ENCODE measurements at places on chromosomes 6 and 20.

DNA sequence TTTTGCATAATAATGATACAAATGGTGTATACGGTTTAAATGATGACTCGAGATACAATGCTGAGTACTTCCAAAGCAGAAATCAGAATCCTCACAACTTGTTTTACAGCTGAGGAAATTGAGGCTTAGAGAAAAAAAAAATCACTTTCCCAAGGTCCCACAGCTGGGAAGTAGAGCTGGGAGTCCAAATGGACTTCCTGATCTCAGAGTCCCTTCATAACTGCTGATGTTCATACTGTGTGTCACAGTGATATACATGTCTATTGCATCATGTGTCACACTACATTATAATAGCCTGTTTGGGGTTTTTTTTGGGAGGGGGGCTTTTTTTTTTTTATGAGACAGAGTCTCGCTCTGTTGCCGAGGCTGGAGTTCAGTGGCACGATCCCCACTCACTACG, 8.5 kb downstream of the HM13 start:
- no peak for DNase-seq

DNA sequence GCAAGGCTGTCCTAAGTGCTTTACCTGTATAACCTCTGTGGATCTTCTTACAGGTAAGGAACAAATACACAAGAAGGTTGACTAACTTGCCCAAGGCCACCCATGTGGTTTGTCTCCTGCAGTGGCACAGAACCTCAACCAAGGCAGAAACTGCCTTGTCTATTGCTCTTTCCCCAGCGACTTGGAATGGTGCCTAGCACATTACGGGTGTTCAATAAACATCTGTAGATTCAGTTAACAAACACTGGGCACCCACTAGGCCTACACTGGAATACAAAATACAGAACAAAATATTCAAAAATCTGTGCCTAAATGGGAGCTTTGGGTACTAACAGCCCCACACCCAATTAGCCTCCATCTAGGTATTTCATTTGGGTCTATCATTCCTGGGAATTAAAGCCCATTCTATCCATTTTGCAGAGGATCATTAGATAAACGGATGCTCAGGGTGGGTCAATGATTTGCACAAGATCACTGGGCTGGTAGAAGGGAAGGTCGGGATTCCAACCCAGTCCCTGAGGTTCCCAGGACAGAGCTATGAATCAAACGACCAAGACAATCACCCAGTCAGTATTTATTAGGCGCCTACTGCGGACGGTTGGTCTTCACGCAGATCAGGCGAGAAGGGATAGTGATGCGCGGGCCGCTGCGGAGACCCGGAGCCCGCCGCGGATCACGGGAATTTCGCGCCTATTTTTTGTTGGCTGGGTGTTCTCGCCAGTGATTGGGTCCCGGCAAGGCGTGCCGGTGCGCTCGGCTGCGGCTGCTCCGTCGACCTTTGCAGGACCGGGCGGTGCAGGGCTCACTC, at the start of gene STK35:
STK35 (plus strand) TSS at position 771 of the 808 bp plus-strand sequence. CDS start 55 bp downstream, outside the sequence.
- DNase-seq, result no peak

GRCh38 chr20:46111028-46111835, 6.9 kb upstream of the CD40 start:
- peak; percentile 76 for DNase-seq

DNA sequence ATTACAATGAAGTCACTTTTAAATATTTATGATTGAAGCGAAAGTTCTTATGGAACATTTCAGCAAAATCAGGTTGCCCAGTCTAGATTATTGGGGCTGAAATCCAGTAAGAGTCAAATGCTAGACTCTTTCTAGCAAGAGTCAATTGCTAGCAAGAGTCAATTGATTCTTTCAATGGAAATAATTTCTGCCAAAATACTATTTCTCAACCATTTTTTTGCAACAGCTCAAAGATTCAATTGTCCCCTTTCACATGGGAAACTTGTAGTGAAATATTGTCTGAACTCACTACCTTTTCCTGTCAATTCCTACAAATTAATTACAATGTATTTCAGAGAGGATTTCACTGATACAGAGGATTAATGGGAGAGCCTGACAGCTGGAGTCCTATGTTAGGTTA, 78.3 kb downstream of the MAP7 start:
- no peak for DNase-seq

DNA sequence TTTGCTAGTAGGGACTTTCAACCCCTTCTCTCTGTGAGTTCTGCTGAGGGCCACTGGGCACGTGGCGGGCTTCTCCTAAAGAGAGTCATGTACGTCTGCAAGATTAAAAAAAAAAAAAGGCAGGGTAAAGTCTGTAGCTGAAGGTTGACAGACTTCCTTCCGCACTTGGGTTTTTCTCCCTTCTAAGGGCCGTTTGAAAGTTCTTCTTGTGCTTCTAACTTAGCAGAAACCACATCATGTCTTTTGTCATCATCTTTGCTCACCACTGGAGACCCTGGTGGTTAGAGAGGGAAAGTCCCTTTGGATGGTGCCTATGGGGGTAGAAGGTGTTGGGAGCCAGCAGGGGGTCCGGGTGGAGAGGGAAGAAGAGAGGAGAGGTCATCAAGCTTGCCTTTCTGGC, 31.4 kb downstream of the PRDM1 start:
- peak; percentile 21 for DNase-seq

DNA sequence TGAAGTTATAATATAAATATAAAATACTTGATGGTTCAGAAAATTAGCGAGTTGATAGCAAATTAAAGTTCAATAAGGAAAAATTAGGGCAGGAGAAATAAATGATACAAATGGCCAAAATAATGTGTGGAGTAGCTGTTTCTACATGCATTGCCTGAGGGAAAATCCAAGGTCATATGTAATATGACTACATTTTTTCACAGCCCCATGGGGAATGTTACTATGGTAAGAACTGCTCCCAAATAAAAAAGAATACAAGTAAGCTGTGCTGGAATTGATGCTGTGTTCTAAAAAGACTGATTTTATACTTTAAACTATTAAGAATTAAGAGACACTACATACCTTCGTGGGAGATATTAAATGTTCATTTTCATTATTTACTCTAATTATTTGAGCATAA, 34.1 kb downstream of the MEI4 start:
- no peak for DNase-seq

GRCh38 chr20:62567246-62568044, 74.9 kb upstream of the SLCO4A1 start:
- no peak for DNase-seq
